ENCODE measurements at places on chromosomes 12 and 14.
A peak's percentile ranks its signal among the peaks of the same experiment; 100 is the strongest.

GRCh38 chr14:26332966-26333365 lies 264.9 kb downstream of the NOVA1 start:
- DNase-seq: no peak

- no peak for DNase-seq
Measured at GRCh38 chr12:69097619-69098368, 141.6 kb upstream of the CPSF6 start.

DNA sequence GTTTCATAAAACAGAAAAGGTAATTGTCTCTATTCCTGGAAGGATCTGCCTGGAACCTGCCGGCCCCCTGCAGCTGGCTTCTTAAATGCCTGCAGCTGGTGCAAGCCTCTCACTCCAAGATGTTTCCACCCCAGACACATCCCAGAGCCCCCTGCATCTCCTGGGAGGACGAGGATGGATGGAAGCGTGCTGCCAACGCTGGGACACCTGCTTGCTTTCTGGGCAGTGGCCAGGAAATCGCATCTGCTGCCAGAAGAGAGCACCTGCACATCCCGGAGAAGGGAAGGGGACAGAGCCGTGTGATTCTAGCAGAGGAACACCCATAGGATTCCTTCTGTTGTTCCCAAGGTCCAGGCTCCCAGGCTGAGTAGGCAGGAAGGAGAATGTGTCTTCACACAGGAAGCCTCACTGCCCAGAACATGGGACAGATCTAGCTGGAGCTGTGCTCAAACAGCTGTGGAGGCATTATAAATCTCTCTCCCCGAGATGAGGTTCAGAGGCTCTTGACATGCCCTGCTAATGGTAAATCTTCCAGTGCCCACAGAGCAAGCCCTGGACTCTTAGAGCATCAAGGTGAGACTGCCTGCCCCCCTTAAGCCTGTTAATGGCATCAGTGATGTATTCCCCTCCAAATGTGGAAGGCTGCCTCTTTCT lies 138.8 kb upstream of the MAP1LC3B2 start:
- DNase-seq: no peak

- DNase-seq: no peak
Measured at GRCh38 chr12:105998561-105998960, 140.2 kb downstream of the NUAK1 start.

GRCh38 chr12:57254506-57255280 lies 3.7 kb upstream of the STAC3 start:
- no peak for DNase-seq

GRCh38 chr14:103086771-103087342 lies 2.8 kb downstream of the LBHD2 start:
- DNase-seq: no peak

DNA sequence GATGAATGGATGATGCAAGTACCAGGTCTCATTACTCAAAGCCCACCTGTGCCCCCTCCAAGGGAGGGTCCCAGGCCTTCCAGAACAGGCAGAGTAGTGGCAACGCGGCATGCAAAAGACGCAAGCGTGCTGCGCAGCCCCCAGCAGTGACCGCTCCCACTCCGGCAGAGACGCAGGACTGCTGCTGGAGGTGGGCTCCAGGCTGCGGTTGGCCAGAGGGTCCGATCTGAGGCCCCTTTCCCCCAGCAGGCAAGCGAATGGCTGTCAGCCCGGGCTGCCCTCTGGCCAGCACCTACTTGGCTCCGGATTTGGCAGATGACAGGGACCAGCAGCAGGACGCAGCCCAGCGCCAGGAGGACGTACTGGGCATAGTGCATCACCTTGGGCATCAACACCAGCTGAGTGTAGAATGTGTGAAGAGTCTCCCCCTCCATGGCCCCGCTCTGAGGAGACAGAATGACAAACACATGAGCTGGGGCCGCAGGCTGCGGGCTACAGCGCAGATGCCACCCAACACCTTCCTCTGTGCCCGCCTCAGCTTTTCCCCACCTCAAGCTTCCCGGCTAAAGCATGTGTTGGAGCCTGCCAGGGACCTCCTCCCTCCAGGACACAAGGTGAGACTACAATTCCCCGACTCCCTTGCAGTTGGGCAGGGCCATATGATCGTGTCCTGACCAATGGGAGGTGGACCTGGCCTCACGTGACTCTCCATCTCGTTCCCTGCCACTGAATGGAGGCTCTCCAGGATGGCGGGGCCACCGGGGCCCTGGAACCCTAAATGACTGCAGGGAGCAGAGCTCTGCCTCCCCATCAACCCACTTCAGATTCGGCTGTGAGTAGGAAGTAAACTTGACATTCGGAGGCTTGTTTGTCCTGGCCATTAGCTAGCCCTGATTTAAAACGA lies 77.4 kb downstream of the SCARB1 start:
- peak; percentile 96 for DNase-seq

- DNase-seq: peak; percentile 83
Measured at GRCh38 chr12:106226884-106227640, 20.8 kb downstream of the CKAP4 start.

GRCh38 chr12:2396448-2396871 lies 343.7 kb downstream of the CACNA1C start:
- DNase-seq: peak; percentile 57

DNA sequence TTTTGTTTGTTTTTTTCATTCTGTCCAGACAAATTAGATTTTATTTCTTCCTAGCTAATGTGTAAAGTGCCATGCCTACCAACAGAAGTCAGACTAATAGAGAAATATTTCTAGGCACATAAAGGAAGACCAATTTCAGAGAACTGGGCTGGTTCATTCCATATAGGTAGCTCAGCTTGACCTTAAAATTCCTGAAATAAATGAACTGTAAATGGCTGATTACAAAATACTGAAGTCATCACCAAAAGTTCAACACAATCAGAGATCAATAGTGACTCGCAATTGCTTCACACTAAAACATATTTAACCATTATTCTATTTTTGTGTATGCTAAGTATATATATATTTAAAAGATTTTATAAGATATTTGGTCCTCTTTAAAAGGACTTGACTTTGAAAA lies 34.2 kb downstream of the PTPRB start:
- no peak for DNase-seq

GRCh38 chr12:50402264-50403000 lies 1.7 kb downstream of the LARP4 start:
- DNase-seq: no peak

GRCh38 chr14:28774764-28775735 lies 8.5 kb downstream of the FOXG1 start:
- DNase-seq: no peak

- DNase-seq: no peak
Measured at GRCh38 chr14:64200170-64200569, 94.0 kb downstream of the ESR2 start.

DNA sequence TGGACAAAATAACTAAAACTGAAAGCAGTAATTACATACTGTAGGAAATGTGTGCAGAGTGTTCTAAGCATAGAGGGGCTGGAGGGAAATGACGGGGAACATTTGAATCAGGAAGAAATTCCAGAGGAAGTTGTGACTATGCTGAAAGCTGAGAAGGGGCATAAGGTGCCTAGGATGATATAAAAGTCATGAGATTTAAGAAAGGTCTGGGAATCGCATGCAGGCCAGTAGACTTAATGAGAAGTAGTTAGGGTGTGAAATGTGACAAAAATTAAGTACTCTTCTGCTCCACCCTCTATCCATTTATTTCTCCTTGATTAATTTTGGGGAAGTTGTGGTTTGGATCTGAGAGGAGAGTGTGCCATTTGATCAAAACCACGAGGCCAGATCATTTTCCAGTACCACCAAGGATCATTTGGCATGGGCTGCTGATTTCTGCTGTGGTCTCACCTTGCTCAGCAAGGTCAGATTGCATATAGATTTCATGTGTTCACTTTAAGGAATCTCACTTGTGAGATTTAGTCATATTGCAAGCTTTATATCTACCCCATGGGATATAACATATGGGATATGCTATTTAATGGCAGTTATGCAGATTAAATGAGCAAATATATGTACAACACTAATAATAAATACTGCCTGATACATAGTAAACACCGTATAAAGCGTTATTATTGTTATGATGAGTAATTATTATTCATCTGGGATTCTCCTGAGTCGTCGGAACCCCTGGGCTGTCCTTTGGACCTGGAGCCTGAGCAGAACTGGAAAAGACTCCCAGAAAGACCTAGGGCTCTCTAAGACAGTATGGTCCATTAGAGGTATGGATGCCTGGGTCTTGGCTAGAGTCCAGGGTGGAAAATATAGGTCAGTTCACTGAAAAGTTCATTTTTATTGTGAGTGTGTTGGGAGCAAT lies 72.3 kb downstream of the SRGAP1 start:
- DNase-seq: no peak

GRCh38 chr12:60335745-60336144 lies 739.9 kb downstream of the SLC16A7 start:
- peak; percentile 8 for DNase-seq

GRCh38 chr12:113239288-113239771 lies 18.1 kb downstream of the TPCN1 start:
- DNase-seq: no peak

- DNase-seq: no peak
Measured at GRCh38 chr12:78040111-78040510, 209.4 kb downstream of the NAV3 start.

GRCh38 chr12:115763376-115763775 lies 514.1 kb downstream of the MED13L start:
- DNase-seq: no peak

DNA sequence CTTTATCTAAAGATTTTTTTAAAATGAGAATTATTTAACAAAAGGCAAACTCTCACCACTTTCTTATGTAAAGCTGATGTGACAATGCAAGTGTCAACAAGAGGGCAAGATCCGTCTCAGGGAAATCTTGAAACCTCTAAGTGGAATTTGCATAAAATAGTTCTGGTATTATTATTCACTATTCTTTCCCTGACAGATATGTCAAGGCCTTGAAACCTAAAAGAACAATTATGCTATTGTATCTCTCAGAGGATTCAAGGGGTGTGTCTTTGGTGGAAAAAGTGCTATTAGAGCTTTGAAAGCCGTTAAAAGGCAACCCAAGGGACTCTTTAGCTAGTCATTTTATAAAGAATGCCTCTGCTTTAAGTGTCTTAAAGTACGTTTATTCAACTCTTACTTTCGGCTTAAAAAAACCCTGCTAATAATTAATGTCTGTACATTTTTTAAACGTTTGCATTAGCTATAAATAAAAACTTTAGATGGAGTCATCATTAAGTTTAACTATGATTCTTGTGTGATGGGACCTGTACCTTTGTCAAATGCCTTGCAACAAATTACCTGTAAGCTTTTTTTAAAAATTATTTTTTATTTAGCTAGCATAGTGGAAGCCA lies 585.5 kb downstream of the VRK1 start:
- DNase-seq: no peak
